RWPE2 (cell line): ENCODE measurements at places on chromosomes 7 and 10.

- DNase-seq = no peak
Measured at GRCh38 chr10:53930648-53931047, 870.4 kb downstream of the PCDH15 start.

DNA sequence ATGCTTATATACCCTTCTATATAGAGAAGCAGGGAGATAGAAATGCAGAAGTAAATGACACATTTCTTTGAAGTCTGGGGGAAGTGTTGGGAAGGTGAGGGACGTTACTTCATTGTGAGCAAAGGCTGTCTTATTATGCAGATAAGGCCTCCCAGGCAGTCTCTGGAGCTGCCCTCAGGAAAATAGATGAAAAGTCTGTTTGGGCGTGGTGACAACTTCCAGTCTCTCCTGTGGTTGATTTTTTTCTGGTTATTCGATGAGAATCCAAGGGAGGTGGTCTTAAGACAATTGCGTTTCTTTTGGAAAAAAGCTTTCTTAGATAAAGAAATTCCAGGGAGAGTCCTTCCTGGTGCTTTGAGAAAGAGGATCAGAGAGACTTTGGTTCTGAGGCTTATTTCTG lies 84.0 kb downstream of the NEUROD6 start:
- DNase-seq = no peak

GRCh38 chr7:6271060-6271658 lies 1.3 kb downstream of the CYTH3 start:
- DNase-seq = no peak

GRCh38 chr7:36820527-36821170 lies 96.4 kb upstream of the AOAH start:
- DNase-seq = no peak

GRCh38 chr10:70918851-70919530 lies 30.6 kb upstream of the PCBD1 start:
- no peak for DNase-seq

DNA sequence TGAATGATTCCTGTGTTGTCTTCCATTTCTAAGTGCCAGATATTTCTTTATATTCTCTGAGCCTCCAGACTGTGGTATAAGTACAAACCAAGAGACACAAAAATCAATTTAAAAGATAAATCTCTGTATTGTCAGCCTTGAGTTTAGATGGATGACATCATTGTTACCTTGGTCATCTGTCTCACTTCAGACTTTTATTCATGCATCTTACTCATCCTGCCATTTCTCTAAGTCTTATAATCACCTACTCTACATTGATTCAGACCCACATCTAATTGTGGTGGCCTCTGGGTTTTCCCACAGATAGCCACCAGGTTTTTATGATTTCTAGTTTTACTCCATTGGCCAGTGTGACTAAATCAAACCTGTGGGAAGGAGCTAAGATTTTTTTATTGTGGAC lies 26.8 kb upstream of the HDAC9 start:
- DNase-seq = no peak

- no peak for DNase-seq
Measured at GRCh38 chr7:92813390-92814024, 22.9 kb downstream of the CDK6 start.

GRCh38 chr7:103343758-103344452 lies 662 bp downstream of the DNAJC2 start:
- no peak for DNase-seq

DNA sequence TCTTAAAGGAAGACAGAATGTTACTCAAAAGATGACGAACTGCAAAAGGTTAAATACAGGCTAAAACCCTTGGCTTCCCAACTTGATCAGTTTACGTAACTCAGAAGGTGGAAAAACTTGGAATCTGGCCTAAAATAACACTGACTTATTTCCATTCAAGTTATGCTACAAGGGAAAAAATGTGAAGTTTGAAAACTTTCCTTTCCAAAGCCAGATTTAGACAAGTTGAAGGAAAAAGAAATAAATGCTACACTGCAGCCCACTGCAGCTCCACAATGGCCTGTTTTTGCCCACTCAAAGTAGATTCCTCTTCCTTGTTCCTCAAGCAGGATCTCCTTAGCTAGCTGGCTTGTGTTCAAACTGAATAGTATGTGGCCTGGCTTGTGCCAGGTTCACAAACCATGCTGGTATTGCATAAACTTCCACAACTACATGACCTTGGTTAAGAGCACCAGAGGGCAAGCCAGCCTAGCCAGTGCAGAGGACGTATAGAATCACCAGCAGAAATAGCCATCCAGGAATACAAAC lies 166.2 kb downstream of the CPEB3 start:
- no peak for DNase-seq

- no peak for DNase-seq
Measured at GRCh38 chr10:132145002-132145401, 41.7 kb upstream of the DPYSL4 start.

GRCh38 chr7:107559864-107560263 lies 3.9 kb downstream of the COG5 start:
- no peak for DNase-seq

DNA sequence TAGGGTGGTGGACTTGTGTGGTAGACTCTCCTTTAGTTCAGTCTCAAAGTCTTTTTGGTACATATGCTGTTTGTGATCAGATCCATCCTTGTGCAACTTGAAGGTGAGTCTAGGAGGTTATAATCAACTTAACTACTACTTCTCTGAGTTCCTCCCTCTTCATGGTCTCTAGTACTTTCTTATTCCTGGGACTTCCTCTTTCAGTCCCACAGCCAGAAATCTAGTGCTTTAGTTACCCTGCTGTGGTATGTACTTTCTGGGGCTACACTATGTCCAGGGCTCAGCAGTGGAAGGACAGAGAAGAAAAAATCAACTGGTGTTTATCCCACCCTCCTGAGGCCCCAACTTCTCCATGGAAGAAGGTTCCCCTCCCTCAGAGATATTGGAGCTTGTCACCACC lies 19.4 kb upstream of the ATAD1 start:
- DNase-seq = no peak

- DNase-seq = no peak
Measured at GRCh38 chr10:228366-228765, 93.1 kb downstream of the ZMYND11 start.

- no peak for DNase-seq
Measured at GRCh38 chr7:73423519-73424488, 9.8 kb upstream of the FZD9 start.

DNA sequence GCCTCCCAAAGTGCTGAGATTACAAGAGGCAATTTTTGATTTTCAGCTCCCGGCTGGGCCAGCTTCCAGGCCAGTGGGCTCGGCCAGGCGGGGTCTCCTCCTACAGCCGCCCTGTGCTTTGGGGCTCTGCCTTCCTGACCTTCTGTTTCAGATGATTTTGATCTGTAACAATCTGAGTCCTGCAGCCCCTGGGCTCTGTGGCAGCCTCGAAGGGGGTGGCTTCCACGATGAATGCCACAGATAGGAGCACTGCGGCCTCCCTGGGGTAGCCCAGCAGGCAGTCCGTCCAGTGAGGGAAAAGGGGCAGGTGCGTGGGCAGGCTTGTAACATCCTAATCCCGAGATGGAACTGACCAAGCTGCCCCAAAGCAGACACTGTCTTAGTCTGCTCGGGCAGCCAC lies 177.5 kb downstream of the DNAJB6 start:
- no peak for DNase-seq

GRCh38 chr10:117574498-117575146 lies 32.1 kb downstream of the EMX2 start:
- DNase-seq = no peak

DNA sequence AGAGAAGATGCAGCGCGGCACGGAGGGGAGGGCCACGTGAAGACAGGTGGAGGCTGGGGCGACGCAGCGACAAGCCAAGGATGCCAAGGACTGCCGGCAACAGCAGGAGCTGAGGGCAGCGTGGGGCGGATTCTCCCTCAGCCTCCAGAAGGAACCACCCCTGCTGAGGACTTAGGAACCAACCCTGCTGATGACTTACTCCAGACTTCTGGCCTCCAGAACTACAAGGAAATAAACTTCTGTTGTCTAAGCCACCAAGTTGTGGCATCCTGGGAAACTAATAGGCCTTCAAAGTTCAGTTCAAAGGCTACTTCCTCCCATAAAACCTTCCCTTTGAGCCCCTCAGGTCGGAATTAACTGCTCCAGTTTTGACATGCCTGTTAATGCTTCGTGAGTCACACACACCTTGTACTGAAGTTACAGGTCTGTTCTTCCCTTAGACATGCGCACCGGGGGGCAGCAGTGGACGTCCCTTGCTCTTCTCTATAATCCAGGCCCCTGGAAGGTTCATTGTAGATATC lies 88.4 kb upstream of the RHEB start:
- no peak for DNase-seq

DNA sequence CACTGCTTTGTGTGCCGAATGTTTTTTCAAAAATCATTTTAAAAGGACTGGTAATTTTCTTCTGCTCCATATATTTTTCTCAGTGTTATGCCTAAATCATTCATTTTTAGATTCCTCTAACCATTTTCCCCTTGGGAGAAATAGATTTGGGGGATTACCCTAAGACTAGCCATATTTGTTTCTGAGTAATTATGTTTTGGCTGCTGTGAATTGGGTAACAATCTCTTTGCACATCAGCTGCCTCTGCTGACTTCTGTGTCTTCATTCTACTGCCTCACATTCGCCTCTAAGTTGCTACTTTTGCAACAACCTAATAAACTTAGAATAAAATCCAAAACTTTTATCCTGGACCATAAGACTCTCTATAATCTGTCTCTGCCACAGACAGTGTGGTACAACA lies 18.5 kb upstream of the MRC1 start:
- DNase-seq = no peak
